Stimulated activated naive B cell treated with anti-CD40 and anti-IgM and Interleukin-4, amounts not matched to agents 10 μg/mL and 1 μg/mL and 100 μg/mL, for 72 hours (primary cell): ENCODE measurements at places on chromosomes 6 and 20.

GRCh38 chr6:100774681-100775080 lies 106.4 kb downstream of the ASCC3 start:
- H3K36me3 ChIP-seq = peaks cover 23% of the 10 kb centered on the region
- no peak for DNase-seq
- no peaks in the 10 kb centered on the region for H3K27me3 ChIP-seq
- H3K4me3 ChIP-seq = no peak overlapping the region

DNA sequence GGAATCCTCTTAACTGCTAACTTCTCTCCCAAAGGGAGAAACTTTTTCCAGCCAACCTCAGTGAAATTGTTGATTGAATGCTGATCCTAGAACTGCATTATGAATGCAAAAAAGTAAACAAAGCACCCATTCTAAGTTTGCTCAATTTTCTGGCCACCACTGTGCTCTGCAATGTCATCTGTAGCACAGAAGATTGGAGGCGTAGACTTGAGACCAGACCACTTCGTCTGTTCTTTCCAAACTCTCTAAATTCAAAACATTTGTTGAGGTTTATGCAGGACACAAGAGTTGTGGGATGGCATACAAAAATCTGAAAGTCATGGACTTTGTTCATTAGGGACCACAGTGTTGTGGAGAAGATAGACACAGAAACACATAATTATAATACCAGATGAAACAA lies 11.1 kb upstream of the TSPYL1 start:
- no peak overlapping the region for H3K4me3 ChIP-seq
- H3K4me1 ChIP-seq = peaks cover 3% of the 10 kb centered on the region
- H3K27me3 ChIP-seq = no peaks in the 10 kb centered on the region

- no peak overlapping the region for H3K27ac ChIP-seq
- no peaks in the 10 kb centered on the region for H3K27me3 ChIP-seq
- no peaks in the 10 kb centered on the region for H3K36me3 ChIP-seq
Observed at GRCh38 chr6:47254906-47255305, 54.8 kb downstream of the TNFRSF21 start.

GRCh38 chr20:60104993-60105803 lies 147.0 kb downstream of the CDH26 start:
- peaks cover 8% of the 10 kb centered on the region for H3K4me1 ChIP-seq
- H3K36me3 ChIP-seq = no peaks in the 10 kb centered on the region
- H3K27ac ChIP-seq = no peak overlapping the region
- no peak overlapping the region for H3K4me3 ChIP-seq
- H3K27me3 ChIP-seq = no peaks in the 10 kb centered on the region

GRCh38 chr20:48041078-48041780 lies 255.9 kb upstream of the SULF2 start:
- H3K36me3 ChIP-seq = no peaks in the 10 kb centered on the region
- no peak overlapping the region for H3K27ac ChIP-seq

DNA sequence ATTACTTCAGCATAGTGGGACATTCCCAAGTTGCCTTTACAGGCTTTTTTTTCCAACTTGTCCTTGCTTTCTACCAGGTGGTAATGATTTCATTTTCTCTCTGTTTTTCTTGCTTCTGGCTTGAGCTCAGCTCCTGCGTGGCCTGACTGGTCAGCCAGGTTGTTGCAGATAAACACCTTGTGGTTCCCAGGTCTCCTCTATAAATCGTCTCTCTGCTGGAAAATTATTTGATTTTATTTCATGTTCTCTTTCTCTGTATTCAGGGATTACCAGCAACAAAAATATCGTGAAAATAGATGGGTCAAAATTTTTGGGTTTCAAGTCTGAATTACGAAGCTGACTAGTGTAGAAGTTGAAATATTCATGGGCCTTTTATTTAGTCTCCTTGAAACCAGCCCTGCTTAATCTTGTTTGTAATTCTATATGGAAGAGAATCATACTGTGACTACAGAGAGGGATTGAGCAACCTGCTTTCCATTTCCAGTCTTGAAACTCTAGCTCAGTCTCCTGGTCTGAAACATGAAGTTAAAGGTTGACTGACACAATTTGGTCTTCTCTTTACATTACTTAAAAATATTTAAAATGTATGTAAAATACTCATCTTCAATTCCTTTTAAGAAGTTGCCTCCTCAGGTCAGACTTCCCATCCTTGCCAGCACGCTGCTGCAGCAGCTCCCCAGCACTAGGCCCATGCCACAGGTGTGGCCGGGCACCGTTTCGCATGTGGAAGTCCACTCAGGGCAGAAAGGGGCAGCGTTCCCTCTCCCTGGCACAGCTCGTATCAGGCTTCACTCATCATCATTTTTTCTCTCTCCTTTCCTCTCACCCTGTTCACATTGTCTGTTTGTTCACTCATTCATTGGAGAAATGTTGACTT lies 7.1 kb downstream of the DUSP22 start:
- H3K27me3 ChIP-seq = no peaks in the 10 kb centered on the region
- no peak overlapping the region for H3K27ac ChIP-seq
- H3K4me3 ChIP-seq = no peak overlapping the region
- H3K36me3 ChIP-seq = peaks cover 8% of the 10 kb centered on the region
- peaks cover 26% of the 10 kb centered on the region for H3K4me1 ChIP-seq

- no peak overlapping the region for H3K4me3 ChIP-seq
- no peaks in the 10 kb centered on the region for H3K27me3 ChIP-seq
- no peak overlapping the region for H3K27ac ChIP-seq
- no peak for DNase-seq
Observed at GRCh38 chr6:87736809-87737540, 34.9 kb upstream of the AKIRIN2 start.

DNA sequence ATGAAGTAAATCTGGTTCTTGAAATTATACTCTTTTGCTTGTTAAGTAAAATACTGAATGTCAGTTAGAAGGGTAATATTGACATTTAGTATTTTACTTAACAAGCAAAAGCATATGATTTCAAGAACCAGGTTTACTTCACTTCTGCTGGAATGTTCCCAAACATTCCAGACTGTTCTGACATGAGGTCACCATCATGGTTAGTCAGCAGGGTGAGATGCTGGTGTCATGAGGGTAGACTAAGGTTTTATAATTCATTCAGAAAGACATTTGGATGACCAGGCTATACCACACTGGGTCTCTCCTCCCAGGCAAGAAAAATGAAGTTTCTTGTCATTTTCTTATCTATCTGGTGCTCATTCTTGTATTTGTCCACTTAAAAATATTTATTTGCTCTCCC lies 414.4 kb upstream of the MMS22L start:
- H3K4me3 ChIP-seq = no peak overlapping the region
- no peaks in the 10 kb centered on the region for H3K4me1 ChIP-seq
- no peak for DNase-seq
- H3K27ac ChIP-seq = no peak overlapping the region

GRCh38 chr6:158164579-158165170 lies 3.4 kb downstream of the SERAC1 start:
- H3K27me3 ChIP-seq = no peaks in the 10 kb centered on the region
- no peak overlapping the region for H3K4me3 ChIP-seq
- H3K36me3 ChIP-seq = peaks cover 2% of the 10 kb centered on the region
- H3K4me1 ChIP-seq = peaks cover 7% of the 10 kb centered on the region

GRCh38 chr6:125375821-125376220 lies 74.1 kb upstream of the HDDC2 start:
- no peak overlapping the region for H3K27ac ChIP-seq
- peaks cover 9% of the 10 kb centered on the region for H3K27me3 ChIP-seq
- H3K4me1 ChIP-seq = peaks cover 11% of the 10 kb centered on the region
- no peaks in the 10 kb centered on the region for H3K36me3 ChIP-seq
- no peak overlapping the region for H3K4me3 ChIP-seq
- DNase-seq = no peak

- H3K4me1 ChIP-seq = no peaks in the 10 kb centered on the region
- no peak overlapping the region for H3K27ac ChIP-seq
- H3K36me3 ChIP-seq = no peaks in the 10 kb centered on the region
- no peak overlapping the region for H3K4me3 ChIP-seq
Observed at GRCh38 chr6:74166849-74167248, 470.8 kb downstream of the CD109 start.

GRCh38 chr20:32567384-32568178 lies 17.6 kb downstream of the NOL4L start:
- no peaks in the 10 kb centered on the region for H3K27me3 ChIP-seq
- no peak overlapping the region for H3K27ac ChIP-seq
- DNase-seq = no peak
- H3K4me1 ChIP-seq = no peaks in the 10 kb centered on the region
- no peak overlapping the region for H3K4me3 ChIP-seq

- no peaks in the 10 kb centered on the region for H3K36me3 ChIP-seq
- H3K4me3 ChIP-seq = no peak overlapping the region
- H3K27ac ChIP-seq = no peak overlapping the region
- H3K4me1 ChIP-seq = no peaks in the 10 kb centered on the region
- DNase-seq = no peak
- H3K27me3 ChIP-seq = no peaks in the 10 kb centered on the region
Observed at GRCh38 chr6:63964366-63964765, 328.8 kb downstream of the PHF3 start.

- peaks cover 15% of the 10 kb centered on the region for H3K27me3 ChIP-seq
- no peaks in the 10 kb centered on the region for H3K36me3 ChIP-seq
- no peak for DNase-seq
- no peak overlapping the region for H3K27ac ChIP-seq
- H3K4me3 ChIP-seq = no peak overlapping the region
- H3K4me1 ChIP-seq = no peaks in the 10 kb centered on the region
Observed at GRCh38 chr20:20230741-20231140, 137.2 kb upstream of the INSM1 start.

GRCh38 chr6:105507811-105508210 lies 104.9 kb upstream of the PREP start:
- H3K27ac ChIP-seq = no peak overlapping the region
- H3K36me3 ChIP-seq = no peaks in the 10 kb centered on the region
- H3K4me1 ChIP-seq = no peaks in the 10 kb centered on the region
- no peak overlapping the region for H3K4me3 ChIP-seq
- no peak for DNase-seq
